Inflammatory macrophage (primary cell): ENCODE measurements at places on chromosomes 4 and X.
A peak's percentile ranks its signal among the peaks of the same experiment; 100 is the strongest.

DNA sequence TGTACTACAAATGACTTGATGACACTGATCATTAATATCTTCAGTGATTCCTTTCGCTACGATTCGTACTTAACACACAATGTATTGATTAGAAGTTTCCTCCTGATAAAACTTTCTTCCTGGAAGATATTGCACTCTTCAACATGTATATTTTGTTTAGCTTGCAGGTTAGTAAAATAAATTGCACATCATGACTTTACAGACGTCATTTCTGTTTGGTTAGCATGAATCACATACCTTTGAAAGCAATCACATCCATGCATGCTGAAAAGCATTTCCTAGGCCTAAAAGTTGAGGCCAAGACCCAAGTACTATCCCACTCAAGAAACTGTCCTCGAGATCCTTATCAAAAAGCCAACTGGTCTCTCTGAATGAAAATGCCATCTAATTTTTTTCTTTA is 1841.0 kb upstream of the PCDH7 start:
- DNase-seq = no peak

- peak; percentile 51 for DNase-seq
Measured at GRCh38 chrX:57918750-57919436, 8.6 kb upstream of the ZXDA start.

DNA sequence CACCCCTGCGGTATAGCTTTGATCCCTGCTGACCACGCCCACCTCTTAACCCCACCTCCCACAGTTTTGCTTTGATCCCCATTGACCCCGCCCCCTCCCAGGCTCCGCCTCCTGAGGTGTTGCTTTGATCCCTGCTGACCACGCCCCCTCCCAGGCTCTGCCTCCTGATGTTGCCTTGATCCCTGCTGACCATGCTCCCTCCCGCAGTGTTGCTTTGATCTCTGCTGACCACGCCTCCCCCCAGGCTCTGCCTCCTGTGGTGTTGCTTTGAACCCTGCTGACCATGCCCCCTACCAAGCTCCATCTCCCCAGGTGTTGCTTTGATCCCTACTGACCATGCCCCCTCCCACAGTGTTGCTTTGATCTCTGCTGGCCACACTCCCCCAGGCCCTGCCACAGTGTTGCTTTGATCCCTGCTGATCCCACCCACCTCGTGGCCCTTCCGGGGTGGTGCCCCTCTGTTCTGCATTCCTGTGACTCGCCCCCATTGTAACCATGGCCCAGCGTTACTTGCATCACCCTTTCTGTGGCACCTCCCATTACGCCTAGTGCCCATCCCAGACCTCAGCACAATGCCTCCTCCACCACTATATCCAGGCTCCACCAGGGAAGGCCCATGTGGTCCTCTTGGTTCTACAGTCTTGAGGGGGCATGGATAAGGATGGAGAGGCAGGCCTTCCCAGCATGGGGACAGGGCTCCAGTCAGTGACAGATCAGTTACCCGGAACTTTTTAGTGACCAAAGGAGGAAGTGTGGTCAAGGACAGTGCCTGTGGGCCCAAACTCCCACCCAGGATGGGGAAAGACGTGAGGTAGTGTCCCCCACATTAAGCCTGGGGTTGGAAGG is 70.8 kb downstream of the ADRA2C start:
- no peak for DNase-seq

- DNase-seq = no peak
Measured at GRCh38 chr4:88999392-88999930, 57.5 kb downstream of the FAM13A start.

- no peak for DNase-seq
Measured at GRCh38 chrX:130120321-130120731, 10.0 kb upstream of the ELF4 start.

DNA sequence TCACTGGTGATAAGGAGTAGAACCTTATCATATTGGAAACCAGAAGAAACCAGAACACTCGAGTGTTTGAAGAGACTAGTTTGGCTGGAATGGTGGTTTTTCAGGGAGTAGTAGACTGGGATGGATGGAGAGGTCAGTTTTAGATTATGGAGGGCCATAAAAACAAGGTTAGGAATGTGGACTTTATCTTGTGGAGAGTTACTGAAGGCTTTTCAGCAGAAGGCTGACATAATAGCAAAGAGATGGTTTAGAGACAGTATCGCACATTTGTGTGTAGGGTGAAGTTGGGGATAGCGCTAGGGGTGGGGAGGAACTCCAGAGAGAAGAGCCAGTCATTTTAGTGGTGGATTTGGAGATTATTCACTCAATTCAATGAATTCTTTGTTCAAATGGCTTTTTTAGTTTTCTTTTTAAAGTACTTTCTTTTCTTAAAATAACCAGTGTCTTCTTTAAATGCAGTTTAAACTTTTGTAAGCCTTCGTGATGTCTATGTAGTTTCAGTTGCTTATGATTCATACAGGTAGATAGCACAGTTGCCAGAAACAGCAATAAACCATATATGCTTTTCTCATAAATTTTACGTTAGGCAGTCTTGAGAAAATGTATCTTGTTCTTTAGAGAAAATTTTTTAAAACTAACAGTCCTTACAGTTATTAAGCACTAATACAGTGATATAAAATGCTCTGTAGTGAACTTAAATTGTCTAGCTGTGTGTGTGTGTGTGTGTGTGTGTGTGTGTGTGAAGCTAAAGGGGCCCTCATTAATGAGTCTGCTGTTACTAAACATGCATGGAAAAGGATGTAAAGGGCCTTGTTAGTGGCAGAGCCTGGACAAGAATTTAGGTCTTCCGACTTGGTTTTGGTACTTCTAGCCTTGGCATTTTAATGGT is 3.8 kb downstream of the ARHGAP10 start:
- no peak for DNase-seq

GRCh38 chr4:6446538-6447451 is 25.6 kb downstream of the PPP2R2C start:
- no peak for DNase-seq

DNA sequence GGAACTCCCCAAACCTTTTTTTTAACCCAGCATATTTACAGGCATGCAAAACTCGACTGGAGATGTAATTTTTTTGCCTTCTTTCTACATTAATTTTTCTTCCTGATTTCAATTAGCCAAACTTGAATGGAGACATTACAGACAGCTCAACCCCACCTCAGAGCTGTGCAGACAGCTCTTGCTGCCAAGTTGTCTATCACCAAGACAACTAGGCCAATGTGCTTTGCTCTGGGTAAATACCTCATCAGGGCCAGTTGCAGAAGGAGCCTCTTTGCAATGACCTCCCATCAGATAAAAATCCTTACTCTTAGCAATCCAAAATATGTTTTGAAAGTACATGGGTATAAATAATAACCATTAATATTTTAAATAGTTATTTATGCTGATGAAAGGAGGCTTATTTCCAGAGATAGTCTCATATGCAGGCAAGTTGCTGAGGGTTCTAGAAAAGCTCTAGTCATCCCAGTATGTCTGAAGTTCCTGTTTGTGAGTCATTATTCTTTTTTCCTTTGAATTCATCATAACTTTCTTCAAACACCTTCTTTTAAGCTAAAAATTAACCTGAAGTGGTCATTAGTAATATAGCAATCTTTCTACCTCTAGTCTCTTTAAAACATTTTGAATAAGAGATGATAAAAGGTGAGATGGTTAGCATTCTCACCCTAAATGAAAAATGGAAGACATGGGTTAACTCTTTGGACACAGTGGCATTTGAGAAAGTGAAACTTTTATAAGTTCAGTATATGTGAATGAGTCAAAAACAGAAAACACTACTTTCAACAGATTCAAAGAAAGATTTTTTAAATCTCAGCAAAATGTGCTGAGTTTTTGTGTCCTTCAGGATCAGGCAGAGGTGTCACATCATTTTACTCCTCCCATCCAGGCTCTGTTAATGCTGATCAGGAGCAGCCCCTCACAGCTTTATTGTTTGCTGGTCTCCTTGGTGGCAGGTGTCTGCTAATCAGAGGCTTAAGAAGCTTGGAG is 475.5 kb upstream of the FGF16 start:
- DNase-seq = no peak

- no peak for DNase-seq
Measured at GRCh38 chr4:145352438-145353145, 129.1 kb upstream of the SMAD1 start.

DNA sequence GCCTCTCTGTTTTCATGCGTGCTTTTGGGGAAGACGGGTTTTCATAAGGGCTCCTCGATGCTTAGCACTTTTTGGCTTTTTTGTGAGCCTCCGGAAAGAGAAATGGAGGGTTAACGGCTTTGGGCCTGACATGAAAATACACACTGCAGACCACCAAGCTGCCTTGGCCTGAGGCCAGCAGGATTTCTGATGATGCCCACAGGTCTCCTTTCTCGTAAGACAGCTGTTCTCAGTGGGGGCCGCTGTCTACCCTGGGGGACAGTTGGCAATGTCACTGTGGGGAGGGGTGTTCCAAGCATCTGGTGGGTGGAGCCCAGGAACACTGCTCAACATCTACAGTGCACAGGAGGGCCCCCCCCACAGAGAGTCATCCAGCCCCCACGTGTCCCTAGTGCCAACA is 29.4 kb upstream of the CLDN34 start:
- no peak for DNase-seq

DNA sequence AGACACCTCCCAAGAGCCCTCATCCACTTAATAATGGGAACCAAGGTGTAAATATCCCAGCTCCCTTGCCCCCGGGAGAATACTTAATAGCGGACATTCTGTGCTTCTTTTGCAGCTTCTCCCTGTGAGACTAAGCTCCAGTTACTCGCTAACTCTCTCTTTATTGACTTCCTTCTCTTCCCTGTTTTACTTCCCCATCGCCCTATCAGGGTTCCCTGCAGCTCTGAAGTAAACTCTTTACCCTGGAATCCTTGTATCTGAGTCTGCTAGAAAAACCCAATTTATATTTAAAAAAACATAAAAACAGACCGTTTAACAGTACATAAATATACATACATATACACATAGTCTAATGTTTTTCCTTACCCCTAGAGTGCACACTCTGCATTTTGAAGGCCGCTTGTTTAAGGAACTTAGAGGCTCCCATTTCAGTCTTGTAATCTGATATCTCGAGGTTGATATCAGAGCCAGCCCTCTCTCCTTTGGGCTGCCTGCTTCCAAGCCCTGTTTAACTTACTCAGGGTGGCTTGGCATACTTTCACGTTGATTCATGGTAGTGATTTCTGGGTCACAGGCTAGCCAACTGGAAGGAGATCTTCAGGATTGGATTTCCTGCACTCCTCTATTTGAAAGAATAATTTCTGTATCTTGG is 177.4 kb upstream of the SCML1 start:
- peak; percentile 7 for DNase-seq

DNA sequence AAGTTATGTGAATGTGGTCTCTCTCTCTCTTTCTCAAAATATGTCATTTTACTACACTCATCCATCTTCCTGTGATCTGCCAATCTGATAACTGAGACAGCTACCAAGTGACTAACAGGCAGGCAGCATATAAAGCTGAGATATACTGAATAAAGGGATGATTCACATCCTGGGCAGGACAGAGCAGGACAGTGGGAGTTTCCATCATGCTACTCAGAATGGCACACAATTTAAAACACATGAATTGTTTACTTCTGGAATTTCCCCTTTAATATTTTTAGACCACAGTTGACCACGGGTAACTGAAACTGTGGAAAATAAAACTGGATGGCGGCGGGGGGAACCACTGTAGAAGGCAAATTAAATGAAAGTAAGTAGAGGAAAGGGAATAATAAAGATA is 58.6 kb upstream of the DCTD start:
- DNase-seq = no peak

GRCh38 chr4:189002475-189002874 is 863.2 kb downstream of the TRIML1 start:
- DNase-seq = no peak

- DNase-seq = no peak
Measured at GRCh38 chr4:184689681-184690080, 40.1 kb downstream of the PRIMPOL start.

GRCh38 chrX:155889328-155889727 is 8.2 kb downstream of the VAMP7 start:
- DNase-seq = no peak

GRCh38 chr4:177952723-177953122 is 510.5 kb upstream of the AGA start:
- no peak for DNase-seq

DNA sequence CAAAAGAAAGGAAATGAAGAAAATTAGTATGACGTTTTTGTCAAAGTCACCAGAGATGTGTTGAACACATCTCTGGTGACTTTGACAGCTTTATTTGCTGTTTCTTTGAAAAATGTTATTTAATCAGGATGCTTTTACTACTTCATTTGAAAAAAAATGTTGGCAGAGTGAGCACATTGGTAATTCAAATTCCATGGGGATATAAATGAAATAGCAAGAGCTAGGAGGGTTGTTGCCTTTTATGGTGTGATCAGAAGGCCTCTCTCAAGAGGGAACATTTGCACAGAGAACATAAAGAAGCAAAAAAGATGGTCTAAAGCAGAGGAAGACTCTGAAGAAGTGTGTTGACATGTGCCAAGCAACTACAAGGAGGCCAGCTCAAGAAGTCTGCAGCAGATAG is 46.6 kb upstream of the CXCL8 start:
- DNase-seq = no peak

- no peak for DNase-seq
Measured at GRCh38 chrX:155900765-155901164, 19.6 kb downstream of the VAMP7 start.

DNA sequence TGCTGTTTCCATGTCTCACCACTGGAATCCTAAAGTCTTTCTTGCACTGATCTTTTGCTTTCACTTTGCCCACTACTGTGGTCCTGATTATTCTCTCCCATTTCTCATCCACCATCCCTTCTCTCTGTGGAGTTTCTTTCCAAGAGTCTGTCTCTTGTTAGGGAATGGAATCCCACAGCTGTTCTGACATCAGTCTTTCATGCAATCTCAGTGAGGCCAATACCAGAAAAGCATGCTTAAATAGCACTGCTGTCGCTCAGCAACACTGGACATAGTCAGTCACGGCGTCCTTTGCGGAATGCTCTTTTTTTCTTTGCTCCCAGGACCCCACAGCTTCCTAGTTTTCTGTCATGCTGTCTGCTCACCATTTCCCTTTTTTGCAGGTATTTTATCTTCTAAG is 20.1 kb downstream of the SLITRK4 start:
- no peak for DNase-seq

- peak; percentile 91 for DNase-seq
Measured at GRCh38 chrX:15301924-15302323, 13.5 kb downstream of the ASB11 start.
